EH (cell line): ENCODE measurements at places on chromosomes 7 and 10.

DNA sequence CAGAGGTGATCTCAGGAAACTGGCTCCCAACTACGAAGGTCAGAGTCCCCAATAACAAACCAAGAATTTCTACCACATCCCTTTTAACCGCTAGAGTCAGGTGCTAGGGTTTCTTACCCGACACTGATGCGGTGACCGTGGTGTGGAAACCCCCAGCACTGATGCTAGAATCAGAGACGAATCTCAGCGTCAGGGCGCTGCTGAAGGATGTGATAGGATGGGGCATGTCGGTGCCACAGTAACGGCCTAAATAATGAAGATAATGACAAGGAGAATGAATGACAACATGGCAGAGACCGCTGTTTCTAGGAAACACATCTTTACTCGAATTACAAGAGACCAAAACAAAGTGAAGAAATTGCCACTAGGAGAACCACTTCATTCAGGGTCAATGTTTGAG, 131.1 kb upstream of the RSU1 start:
- DNase-seq: no peak

DNA sequence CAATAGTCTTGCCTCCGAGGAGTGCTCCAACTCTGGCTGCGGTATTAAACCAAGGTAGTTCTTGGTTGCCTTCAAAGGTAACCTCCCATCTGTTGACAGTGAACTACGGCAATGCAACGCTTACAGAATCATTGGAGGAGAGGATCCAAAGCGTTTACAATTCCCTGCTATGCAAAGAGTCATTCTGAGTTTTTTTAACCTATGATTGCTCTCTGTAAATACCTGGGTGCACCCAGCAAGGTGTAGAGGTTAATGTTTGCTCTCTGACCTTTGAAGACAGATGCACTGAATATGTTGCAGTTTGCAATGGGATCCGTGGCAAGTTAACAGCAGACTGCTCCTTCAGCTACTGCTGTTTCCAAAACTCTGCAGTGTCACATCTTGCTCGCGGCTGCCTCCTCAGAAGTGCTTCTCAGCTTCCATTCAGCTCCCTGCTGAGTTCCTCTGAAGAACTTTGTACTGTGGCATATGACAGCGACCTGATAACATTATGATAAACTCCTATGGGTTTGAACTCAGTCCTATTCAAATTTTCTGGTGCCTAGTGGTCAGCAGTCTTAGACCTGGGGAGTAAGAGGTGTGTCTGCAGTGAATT, 29.0 kb downstream of the KIAA1217 start:
- no peak for DNase-seq

- no peak for DNase-seq
These were observed 59.8 kb downstream of the BAMBI start for GRCh38 chr10:28737096-28737495.

DNA sequence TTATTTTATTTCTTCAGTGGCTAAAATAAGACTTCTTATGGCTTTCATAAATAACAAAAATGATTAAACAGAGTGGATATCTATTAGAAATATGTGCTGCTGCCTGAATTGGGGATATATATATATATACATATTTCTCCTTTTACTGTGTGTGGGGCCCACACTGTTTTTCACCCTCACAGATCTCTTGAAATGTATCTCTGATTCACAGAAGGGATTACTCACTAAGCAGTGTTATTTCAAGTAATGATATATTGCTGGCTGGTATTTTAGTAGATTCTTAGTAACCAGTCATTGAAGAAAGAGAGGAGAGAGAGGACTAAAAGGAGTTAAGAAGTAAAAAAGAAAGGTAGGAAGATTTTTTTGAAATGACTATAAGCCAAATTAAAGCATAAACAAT, 308.6 kb upstream of the NRP1 start:
- peak; percentile 77 for DNase-seq

GRCh38 chr7:87767827-87768226, 108.3 kb downstream of the SLC25A40 start:
- no peak for DNase-seq

DNA sequence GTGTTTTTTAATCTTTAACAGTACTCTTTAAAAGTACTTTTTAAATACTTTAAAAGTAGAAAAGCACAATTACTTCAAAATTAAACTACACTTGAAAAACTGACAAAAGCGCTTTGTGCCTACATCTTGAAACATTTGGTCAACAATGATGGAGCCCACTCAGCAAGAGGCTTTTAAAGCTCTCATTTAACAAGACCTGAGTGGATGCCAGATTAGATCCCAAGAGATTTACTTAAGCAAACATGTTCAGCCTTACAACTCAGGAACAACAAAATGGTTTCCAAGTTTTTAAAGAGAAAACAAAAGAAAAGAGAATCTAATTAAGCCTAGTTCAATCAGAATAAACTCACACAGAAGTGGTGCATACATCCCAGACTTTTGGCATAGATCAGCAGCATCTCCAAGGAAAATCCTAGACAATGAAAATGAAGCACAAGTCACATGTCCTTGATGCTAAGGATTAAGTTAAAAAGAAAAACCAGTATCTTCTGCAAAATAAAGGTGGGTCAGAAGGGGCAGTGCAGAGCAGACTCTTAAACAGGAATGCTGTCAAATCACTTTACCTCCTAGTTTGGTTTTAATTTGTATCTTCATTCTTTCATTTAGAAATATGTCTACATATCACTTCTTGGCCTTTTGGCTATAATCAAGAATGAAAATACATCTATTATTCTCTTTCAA, 26.2 kb downstream of the HIBADH start:
- peak; percentile 23 for DNase-seq

DNA sequence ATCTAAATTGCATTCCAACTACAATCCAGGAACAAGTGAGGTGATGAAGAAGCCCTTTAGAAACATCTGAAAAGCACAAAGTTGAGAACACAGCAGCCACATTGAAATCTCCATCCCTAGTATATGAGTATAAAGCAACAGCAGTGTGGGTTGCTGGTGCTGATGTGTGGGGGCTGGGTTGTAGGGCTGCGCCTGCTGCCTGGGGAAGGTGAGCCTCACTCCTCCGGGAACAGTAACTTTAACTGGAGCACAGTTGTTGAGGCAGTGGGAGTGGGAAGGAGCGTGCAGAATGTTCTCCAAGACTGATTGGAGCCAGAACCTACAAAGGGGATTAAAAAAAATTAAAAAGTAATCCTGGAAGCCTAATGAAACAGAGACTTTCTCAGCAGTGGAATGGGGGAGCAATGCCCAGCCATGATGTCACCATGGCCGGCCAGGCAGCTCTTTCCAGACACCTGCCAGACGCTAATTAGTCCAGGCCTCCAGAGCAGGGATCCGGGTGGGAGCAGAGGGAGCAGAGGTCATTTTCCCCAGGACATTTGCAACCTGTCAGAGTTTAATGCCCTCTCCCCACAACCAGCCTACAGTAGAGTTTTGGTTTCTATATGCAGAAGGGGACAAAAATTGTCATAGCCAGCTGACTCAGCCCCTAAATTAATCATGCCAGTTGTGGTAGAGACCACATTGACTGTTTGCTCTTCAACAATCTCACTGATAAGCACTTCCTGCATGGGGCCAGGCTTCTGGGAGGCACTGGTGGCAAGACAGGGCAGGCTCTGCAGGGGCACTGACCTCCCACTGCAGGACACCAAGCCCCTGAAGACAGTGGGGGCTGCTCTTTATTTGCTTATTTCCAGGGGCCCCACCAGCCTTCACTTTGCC, 133.0 kb upstream of the ZNF32 start:
- DNase-seq: peak; percentile 44

DNA sequence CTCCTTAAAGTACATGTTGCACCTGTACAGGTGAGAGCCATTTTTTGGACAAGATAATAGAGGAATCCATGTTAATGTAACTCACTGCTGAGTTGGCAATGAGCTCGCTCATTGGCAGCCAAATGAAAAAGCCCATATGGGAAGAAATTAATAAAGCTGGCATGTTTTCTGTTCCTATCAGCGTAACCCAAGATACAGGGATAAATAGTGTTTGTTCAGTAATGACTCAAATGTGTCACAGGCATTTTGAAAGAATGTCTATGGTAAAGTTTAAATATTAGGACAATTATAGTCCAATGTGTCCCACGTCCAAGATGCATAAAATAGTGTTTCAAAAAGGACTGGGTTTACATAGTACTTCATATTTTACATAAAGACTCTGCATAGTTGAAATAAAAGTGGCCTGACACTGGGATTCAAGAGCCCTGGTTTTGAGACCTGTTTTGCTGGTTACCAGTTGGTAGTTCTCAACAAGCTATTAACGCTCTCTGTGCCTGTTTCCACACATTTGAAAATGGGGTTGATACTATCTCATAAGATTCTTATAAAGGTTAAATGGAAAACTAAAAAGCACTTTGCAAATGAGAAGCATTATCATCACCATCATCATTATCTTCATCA, 49.1 kb downstream of the MTURN start:
- no peak for DNase-seq

DNA sequence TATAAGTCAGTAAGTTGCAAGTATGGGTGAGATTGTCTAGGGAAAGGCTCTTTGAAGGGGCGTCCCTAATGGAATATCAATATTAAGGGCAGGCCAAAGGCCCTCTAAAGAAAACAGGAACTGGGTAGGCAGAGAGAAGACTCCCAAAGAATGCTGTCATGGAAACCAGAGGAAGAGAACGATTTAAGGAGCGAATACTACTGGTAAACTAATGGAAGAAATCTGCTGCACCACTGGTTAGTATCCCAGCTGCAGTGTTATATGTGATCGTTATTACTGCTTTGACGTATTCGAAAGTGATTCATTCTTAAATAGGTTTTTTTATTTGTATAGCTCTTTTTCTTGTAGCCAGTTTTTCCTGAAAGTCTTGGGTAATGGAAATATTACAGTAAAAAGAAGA, 1.3 kb downstream of the CASP2 start:
- DNase-seq: peak; percentile 24

DNA sequence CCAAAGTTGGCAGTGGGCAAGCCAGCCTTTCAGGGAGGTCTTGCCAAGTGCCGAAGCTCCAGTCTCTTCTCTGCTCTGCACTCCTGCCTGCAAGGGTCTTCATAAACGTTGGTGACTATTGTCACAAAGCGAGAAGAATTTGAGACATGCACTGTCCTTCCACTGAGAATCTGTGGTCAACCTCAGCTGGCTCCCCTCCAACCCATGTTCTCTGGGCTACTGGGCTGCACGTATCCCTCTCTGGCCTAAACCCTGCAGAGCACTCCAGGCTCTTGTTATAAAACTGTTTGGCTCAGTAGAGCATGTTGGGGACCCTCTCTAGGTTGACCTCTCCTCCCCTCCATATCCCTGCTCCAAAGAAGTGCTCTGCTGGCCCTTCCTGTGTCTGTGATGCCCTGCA, 260.4 kb upstream of the NFE2L3 start:
- peak; percentile 2 for DNase-seq

DNA sequence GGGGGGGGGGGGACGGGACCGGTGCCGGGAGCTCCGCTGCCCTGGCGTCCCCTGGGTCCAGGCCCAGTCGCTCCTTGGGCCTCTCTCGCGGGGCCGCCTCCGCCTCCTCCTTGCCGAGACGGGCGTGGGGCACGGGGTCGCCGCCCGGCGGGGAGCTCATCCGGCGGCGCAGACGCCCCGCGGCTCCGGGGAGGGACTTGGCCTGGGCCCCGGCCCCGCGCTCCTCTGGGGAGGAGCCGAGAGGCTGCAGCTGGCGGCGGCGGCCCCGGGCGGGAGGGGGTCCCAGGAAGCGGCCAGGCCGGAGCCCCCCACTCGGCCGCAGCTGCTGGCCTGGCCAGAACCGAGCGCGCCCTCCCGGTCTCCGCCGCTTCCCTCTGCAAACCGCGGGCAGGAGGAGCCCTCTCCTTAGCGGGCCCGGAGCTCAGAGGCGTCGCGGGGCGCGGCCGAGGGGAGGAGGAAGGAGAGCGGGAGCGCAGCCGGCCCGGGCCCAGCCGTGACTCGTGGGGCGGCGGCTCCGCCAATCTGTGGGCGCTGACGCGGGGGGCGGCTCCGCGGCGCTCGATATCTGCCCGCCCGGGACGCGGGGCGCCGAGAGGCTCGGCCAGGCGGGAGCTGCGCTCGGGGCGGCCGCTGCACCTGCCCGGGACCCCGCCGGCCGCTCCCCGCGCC, at the start of gene FAM20C:
Gene FAM20C (plus strand): TSS at position 591 of the 669 bp plus-strand sequence. CDS start 629 bp downstream, outside the sequence.
- peak; percentile 87 for DNase-seq

- DNase-seq: no peak
These were observed 341.5 kb downstream of the ELMO1 start for GRCh38 chr7:37107047-37107750.

DNA sequence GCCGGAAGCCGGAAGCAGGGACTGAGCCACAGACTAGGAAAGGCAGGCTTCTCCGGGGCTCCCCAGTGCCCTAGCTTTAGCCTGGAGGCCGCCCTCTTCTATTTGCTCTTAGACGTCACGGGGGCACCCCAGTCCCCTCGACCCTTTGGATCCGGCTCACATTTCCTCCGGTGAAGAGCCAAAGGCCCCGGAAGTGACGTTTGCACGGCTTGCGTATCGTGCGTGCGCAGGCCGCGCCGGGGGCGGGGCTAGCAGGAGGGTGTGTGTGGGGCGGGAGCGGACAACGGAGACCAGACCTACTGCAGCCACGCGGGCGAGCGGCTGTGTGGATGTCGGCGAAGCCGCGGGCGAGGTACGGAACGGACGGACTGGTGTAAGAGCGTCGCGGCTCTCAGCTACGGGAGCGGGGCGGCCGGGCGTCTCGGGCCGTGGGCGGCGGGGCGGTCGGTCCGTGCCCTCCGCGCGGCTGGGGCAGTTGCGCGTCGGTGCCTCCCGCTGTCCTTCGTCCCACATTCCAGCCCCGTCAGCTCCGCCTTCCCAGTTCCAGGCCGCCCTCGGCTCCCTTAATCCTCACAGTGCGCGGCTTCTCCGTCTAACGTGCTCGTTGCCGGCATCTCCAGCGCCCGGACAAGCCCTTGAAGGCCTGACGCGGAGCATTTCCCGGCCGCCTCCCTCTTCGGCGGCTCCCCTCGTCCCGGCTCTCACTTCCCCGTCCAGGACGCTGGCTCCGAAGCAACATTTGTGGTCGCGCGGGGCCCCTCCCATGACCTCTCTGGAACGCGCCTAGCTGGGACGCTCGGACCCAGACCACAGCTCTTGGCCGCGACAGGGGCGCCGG, 25.8 kb downstream of the KCTD7 start:
- DNase-seq: peak; percentile 98

DNA sequence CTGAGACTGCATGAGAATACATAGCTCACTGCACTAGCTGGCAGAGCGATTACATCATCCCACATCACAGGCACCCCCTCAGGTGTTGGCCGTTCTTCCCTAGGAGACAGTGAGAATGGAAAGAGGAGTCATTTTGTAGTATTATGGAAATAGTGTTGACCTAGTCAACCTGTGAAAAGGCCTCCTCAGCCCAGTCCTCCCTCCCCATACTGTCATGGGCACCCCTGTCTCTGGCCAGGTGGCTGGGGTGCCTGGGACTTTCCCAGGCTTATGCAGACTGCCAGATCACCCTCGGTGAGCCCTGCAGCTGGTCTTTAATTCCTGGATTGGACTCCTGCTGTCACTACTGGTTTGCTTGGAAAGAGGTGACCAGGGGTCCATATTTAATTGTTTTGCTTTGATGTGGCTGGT, 4.0 kb downstream of the INPP5A start:
- DNase-seq: no peak

GRCh38 chr10:1015688-1016087, 10.0 kb downstream of the IDI2 start:
- no peak for DNase-seq

DNA sequence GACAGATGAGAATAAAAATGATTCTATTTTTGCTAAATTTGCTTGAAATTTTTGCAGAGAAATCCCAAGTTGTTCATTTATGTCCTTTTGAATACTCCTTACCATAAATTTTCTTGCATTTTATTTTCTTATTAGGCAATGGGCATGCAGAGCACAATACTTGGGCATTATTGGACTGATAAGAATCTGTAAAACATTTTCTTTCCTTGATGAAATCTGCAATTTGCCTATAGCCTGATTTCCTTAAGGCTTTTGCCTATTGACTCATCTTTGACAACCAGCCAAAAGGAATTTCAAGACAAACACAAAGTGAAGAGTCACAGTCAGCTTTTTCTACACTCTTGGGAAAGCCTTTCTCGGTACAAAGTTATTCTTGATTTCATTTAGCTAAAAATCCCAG, 30.5 kb upstream of the GNAT3 start:
- peak; percentile 97 for DNase-seq
